HepG2 (cell line): ENCODE measurements at places on chromosomes 12 and 14.
A peak's percentile ranks its signal among the peaks of the same experiment; 100 is the strongest.

DNA sequence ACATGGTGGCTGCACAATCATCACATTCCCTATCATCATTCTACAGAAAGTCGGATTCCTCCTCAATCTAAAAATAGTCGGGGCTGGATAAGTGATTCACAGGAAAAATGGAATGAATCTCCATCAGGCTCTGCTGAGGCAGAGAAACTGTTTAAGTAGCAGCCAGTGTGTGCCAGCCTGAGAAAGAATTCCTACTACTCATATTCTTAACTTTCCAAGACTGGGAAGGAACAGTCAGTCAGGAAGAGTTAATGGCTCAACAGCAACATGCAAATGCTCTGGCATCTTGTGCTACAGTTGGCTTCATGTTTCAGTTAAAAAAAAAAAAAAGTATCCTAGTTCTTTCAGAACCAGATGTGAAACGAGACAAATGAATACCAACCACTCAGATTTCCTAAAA is 187.0 kb downstream of the GRIP1 start:
- DNase-seq: no peak

GRCh38 chr12:1001507-1001906 is 10.5 kb downstream of the ERC1 start:
- no peak for DNase-seq

- DNase-seq: no peak
Observed at GRCh38 chr12:93918262-93918661, 230.1 kb upstream of the PLXNC1 start.

DNA sequence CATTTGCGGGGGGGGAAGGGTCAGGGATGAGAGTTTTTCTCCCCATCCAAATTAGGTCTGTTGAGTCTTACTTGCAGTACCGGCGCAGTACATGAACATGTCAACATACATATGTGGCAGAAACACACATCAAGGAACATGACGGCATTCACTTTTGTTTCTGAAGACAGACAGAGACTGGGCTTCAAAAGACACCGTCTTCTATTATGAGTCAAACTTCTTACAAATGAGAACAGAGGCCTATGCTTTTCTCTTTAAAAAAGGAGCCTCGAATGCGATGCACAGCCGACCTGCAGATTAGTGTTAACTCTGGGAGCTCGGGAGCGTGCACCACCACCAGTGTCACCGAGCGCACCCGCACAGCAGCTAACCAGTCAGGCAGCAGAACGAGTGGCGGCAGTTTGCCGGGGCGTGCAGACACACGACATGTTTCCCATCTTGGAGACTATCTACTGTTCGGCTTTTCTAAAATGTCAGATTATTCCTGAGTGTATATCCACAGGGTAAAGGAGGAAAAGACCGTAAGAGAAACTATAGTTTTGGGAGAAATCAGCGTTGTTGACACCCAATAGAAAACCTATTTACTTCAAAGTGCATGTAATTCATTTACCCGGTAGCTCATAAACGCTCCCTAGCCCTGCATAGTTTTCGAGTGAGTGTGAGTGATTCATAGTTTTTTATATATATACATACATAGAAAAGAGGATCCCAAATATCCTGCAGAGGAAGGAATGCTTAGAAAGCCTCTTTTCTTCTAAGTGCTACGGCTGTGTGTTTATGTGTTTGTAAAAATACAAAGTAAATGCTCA is 33.0 kb downstream of the UBR7 start:
- no peak for DNase-seq

- DNase-seq: no peak
Observed at GRCh38 chr12:128056136-128056801, 210.7 kb upstream of the TMEM132C start.

GRCh38 chr14:34649344-34649743 is 19.4 kb upstream of the SNX6 start:
- DNase-seq: no peak

DNA sequence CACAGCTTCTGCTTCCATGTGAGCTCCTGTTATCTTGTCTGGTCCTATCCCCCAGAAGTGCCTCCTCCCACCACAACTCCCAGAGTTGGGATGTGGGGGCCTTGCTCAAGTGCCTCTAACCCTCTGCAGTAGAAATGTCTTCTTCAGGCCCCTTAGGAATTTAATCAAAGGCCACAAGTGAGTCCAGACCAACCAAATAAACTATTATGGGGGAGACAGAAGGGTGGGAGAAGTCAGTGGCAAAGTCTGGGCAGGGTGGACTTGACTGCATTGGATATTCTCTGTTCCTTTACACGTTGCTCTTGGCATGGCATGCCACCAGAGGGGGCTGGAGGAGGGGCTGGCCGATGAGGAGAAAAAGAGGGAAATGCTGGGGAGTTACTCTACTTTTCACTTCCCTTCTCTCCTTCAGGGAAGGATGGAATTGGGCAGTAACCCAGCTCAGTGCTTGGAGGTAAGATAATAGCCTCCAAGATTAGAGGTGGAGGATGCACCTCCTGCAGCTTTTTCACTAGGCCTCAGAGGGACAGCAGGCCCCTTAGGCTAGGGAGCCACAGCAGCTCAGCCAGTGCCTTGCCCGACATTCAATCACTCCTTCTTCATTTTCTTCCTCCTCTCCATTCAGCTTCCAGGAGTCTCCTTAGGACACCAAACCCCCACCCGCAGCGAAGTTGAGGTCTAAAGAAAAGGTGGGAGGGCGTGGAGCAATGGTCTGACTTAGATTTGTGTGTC is 1.2 kb upstream of the AP1G2 start:
- peak; percentile 80 for DNase-seq

- DNase-seq: no peak
Observed at GRCh38 chr12:24898606-24899005, 50.3 kb downstream of the BCAT1 start.

DNA sequence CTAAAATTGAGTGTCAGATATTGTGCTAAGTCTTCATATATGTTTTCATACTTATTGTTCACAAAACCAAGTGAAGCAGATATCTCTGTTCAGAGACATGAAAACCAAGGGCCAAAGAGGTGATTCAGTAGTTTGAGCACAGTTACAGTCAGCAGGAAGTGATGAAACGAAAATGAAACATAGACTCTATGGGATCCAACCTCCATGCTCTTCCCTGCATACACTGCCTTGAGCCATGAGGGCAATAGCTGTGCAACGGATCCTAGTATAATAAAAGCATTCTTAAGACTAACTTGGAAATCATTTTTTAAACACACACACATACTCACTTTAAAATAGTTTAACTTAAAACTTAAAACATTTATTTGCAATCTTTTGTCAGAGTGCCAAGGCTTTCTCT is 27.9 kb downstream of the ESR2 start:
- no peak for DNase-seq

- DNase-seq: no peak
Observed at GRCh38 chr12:69000074-69000473, 67.1 kb upstream of the CPM start.

GRCh38 chr14:98606041-98606640 is 665.9 kb downstream of the BCL11B start:
- DNase-seq: no peak

- DNase-seq: no peak
Observed at GRCh38 chr12:114851981-114852380, 168.0 kb upstream of the TBX3 start.

DNA sequence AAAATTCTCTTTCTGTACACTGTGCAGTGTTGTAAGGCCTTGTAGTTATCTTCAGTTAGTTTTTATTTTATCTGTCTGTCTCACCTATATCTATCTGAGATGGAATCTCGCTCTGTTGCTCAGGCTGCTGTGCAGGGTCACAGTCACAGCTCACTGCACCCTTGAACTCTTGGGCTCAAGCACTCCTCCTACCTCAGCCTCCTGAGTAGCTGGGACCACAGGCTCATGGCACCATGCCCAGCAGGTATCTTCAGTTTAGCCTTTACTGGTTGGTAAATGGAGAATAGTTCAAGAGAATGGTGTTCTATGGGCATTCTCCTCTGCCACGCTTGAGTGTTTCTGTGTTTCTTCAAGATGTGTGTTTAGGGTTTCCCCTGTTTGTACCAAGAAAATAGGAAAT is 13.6 kb downstream of the TULP3 start:
- no peak for DNase-seq

GRCh38 chr12:26906704-26907103 is 31.1 kb downstream of the INTS13 start:
- DNase-seq: no peak

GRCh38 chr14:67569651-67570290 is 30.3 kb downstream of the PIGH start:
- DNase-seq: no peak

DNA sequence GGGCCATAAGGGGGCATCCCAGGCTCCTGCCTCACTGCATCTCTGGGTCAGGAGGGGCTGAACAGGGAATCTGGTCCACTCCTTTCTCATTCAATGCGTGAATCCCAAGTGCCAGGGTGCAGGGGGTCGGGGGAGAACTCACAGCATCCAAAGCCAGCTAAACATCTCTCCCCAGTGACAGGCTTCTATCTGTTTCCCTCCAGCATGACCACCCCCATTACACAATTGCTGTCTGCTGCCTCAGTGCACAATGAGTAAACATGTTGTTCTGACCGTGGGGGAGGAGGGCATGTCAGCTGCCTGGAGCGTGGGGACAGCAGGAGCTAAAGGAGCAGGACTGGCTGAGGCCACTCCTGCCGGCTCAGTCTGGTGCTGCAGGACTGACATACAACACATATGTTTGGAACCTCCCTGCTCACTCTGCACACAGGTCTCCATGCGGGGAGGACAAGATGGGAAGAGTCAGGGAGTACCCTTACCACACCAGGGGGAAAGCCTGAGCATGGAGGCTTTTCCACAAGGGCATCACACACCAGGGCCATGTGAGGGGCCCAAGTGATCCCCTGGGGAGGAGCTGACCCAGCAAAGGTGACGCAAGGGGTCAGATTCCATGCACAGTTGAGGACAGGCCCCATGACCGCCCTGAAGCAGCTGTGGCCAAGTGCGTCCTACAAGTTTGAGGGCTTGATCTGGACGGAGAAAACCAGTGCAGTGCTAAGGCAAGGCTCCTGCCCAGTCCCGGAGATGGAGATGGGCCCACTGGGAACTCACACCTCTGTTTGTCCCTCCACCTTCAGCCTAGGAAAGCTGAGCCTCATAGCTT is 1.4 kb downstream of the TNS2 start:
- peak; percentile 82 for DNase-seq
